ENCODE measurements at places on chromosomes 12 and 14.

DNA sequence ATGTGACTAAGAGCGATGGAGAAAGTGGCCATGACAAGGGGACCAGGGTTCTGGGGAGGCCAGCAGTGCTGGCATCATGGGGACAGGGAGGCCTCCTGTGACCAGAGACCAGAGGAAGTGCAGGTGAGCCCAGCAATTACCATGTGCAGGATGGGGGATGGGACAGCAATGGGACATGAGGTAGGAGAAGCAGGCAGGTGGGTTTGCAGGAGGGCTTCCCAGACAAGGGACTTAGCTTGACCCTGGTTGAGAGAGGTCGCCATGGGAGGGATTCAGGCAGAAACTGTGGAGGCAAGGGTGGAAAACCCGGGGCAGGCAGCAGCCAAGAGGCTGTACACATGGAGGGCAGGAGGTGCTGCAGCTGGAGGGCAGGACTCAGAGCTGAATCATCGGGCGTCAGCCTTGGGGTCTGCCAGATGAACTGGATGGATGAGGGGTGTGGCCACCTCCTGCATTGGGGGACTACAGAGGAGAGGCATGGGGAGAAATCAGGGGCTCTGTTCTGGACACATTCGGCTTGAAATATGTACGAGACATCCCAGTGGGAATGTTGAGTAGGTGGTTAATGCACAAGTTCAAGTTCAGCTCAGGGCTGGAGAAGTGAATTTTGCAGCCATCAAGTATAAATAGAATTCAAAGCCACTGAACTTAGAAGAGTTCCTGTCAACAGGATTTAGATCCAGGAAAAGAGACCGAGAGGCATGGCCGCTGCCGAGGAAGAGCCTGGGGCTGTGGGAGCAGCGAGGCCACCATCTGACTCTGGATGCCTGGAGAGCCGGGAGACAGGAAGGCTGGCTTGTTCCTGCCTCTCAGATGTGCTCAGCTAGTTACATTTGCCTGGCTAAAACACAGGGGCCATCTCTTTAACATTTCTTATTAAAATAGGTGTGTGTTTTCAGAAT is 36.6 kb downstream of the SFSWAP start:
- no peak for DNase-seq

DNA sequence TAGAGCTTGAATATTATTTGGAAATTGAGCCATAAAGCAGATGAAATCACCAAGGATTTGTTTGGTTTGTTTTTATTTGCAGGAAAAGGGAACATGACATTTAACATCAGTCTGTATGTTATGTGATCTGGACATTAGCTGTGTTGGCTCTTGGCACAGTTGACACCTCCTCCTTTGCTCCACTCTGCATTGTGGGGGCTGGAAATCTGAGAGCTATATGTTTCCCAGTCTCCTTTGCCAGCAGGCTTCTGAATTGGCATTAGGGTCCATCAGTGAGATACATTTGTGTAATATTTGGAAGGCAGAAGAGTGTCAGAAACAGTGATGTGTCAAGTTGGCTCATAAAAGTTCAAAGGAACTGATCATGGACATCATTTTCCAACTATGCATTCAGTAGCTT is 322.1 kb upstream of the ATP2B1 start:
- DNase-seq: no peak

DNA sequence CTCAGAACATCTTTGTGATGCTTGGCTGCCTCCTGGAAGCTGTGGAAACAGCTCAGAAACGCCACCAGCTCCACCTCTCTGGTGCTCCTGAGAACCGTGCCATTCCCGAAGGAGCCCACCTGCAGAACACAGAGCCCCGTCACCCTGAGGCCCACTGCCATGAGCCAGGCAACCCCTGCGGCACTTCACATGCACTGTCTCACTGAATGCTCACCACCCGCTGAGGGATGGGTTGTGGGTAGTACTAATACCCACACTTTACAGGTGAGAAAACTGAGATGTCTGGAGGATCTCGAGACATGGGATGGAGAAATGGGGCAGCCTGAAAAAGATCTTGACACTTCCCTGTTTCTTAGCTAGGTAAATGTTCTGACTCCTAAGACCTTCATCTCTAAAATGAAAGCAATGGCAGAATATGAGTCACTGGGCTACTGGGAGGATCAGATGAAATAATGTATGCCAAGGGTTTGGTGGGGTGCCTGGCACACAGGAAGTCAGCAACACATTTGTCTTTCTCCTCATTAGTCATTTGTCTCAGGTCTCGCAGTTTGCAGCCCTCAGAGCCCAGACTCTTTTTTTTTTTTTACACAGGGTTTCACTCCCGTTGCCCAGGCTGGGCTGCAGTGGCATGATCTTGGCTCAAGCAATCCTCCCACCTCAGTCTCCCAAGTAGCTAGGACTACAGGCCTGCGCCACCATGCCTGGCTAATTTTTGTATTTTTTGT is 5.3 kb downstream of the OASL start:
- peak; percentile 82 for DNase-seq

DNA sequence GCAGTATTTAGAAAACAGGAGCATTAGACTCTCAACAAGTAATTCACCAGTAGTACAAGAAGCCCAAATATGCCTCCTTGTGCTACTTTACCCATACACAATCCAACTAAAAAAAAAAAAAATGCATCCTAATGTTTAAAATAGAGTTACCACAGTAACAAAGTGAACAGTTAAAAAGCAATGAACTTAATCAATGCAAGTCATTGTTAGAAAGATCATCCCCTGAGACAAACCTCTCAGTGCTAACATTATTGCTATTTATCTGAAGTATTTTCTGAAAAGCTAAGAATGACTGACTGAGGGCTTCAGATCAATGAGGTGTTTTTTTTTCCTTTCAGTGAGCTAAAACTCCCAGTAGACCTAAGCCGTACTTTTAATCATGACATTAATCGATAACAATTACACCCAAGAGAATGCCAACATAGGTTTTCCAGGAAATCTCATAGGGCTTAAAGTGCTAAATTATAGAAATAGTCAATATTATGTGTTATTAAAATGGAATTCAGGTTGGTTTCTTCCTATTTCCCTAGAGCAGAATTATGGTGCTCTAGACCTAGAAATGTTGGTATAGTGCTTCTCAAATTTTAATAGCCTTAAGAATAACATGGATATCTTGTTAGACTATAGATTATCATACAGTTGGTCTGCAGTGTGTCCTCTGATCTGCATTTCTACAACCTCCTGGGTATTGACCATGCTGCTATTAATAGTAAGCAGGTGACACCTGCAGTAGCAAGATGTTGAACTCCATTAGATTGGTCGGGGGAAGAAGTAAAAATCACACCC is 123.0 kb downstream of the PRKD1 start:
- DNase-seq: no peak

- no peak for DNase-seq
Observed at GRCh38 chr12:52208424-52209165, 16.8 kb upstream of the KRT80 start.

DNA sequence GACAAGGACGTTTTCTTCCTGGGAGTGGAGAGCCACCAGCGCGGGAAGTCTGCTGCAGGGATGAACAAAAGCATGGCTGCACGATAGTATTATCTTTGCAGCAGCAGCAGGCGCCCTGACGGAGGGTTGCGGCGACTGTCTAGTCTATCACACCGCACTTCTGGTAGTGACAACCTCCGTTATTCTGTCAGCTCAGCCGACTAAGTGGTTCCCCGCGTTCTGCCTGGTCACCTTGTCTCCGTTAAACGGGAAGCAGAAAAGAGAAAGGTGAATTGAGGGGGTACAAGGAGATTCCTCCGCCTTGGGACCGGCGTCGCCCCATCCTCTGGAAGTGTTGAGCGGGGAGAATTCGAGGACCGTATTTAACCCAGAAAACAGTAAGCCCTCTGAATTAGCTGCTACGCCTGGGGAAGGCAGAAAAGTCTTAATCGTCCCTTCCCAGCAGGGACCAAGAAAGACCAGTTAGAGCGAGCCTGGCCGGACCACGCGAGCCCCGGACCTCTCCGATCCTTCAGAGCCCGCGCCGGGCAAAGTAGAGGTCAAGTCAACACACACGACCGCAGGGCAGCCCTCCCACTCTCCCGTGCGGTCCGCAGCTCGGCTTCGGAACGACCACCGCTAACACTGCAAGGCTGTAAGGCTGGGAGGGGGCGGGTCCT is 536 bp upstream of the DAAM1 start:
- peak; percentile 16 for DNase-seq
